ENCODE measurements at places on chromosomes 5 and 9.

DNA sequence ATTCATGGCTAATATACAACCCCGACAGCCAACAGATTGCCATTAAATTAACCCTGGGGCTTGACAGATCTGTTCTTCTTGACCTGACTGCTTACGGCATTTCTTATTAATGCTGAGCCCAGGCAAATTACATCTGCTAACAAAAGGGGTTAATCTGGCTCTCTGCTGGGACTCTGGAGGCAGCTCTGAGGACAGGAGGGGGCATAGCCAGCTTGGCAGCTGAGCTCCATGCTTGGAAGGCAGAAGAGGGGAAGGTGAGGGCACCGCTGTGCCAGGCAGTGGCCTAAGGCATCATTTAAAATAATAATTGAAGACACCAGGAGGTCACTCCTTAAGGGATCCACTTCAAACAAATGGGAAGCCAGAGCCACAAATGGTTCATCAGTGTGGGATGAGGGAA lies 126.0 kb upstream of the GPR151 start:
- no peak for ATAC-seq

- ATAC-seq = peak; percentile 97
Observed at GRCh38 chr9:83147315-83148149, 84.6 kb upstream of the RASEF start.

DNA sequence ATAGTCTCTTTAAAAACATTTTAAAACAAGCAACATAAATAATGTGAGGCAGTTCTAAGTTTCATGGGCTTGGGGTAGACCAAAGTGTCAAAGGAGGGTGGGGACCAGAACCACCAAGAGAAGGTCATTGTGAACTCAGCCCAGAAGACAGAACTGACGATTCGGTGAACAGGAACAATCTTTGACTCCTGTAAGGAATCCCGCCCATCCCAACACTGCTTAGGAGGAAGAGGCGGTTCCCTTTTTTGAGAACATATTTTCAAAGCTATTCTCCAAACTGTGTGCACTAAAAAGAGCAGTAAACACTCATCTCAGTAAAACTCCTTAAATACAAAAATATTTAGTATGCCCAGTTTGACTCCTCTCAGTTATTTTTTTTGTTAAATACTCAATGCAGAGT lies 176.5 kb upstream of the TLE4 start:
- ATAC-seq = peak; percentile 39

DNA sequence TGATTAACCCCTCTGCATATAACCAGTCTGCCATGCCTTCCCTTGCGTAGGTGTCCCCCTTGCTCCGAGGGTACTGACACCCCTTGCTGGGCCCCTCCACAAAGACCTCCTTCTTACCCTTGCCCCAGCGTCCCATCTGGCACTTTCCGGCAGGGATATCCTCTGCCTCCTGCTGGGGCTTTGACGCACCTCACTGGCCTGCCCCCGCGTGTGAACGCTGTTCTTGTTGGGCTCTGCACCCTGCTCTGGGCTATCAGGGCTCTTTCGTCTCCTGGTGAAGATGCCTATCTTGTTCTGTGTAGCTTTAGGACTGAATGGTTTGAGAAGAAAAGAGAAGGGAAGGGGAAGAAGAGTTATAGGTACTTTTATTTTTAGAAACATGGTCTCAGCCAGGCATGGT lies 53.0 kb downstream of the SUB1 start:
- ATAC-seq = no peak

DNA sequence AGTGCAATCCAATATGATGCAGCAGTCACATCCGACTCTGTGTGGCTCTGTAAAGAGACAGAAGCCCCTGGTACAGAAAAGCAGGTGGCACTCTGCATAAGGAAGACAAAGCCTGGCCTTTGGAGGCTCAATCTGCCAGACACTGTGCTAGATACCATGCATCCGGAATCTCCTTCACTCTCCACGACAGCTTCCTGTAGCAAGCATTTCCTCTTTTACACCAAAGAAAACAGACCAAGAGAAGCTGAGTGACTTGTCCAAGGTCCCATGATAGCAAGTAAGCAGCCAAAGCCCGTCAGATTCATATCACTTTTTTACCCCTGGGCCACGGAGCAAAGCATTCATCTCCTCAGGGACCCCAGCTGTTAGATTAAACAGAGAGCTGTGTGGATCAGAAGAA lies 64.2 kb upstream of the SMIM23 start:
- no peak for ATAC-seq

GRCh38 chr9:91623004-91623403 lies 199.4 kb upstream of the NFIL3 start:
- no peak for ATAC-seq

DNA sequence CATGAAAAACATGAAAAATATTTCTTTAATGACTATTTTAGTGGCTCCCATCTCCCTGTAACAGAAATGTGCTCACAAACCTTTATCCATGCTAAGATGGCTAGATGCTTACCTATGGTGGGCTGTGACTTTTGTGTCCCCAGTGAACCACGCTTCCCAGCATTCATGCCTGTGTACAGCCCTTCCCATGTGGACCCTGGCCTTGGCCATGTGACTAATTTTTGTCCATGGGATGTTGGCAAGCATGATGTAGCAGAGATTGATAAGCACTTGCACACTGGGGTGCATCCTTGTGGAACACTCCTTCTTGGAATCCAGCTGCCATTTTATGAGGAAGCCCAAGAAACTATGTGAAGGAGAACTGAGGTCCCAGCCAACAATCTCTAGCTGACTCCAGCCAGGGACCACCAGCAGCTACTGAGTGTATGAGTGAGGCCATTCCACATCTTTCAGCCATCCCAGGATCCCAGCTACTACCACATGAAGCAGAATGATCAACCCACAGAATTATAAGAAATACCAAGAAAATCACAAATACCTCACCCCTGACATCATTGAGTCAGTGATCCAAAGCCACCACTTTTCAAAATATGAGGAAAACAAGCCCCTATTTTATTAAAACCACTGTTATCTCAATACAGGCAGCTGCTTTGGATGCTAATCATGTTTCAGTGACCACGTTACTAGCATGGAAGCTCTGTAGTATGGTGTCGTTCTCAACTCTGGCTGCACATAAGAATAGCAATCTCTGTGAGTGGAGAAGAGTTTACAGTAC lies 16.1 kb upstream of the RAI14 start:
- ATAC-seq = no peak
